ENCODE measurements at places on chromosomes 3 and 15.

DNA sequence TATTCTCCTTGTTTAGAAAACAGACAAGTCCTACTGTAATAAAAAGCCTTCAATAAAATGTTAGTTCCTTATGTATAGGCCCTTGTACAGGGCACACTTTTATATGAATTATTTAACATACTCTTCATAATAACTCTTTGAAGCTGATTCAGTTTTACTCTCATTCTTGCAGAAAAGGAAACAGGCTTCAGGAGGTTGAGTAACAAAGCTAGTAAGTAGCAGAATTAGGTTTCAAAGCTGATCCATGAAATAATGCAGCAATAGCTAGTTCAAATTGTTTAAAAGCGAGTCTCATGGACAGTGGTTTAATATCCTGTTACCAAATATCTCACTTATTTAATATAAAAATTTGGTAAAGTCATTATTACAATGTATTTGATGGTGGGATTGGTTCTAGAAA is 25.0 kb downstream of the TCF12 start:
- no peak for DNase-seq

- no peak for DNase-seq
Observed at GRCh38 chr3:112546216-112546759, 15.5 kb downstream of the ATG3 start.

- no peak for DNase-seq
Observed at GRCh38 chr3:5972586-5972985, 785.1 kb downstream of the EDEM1 start.

DNA sequence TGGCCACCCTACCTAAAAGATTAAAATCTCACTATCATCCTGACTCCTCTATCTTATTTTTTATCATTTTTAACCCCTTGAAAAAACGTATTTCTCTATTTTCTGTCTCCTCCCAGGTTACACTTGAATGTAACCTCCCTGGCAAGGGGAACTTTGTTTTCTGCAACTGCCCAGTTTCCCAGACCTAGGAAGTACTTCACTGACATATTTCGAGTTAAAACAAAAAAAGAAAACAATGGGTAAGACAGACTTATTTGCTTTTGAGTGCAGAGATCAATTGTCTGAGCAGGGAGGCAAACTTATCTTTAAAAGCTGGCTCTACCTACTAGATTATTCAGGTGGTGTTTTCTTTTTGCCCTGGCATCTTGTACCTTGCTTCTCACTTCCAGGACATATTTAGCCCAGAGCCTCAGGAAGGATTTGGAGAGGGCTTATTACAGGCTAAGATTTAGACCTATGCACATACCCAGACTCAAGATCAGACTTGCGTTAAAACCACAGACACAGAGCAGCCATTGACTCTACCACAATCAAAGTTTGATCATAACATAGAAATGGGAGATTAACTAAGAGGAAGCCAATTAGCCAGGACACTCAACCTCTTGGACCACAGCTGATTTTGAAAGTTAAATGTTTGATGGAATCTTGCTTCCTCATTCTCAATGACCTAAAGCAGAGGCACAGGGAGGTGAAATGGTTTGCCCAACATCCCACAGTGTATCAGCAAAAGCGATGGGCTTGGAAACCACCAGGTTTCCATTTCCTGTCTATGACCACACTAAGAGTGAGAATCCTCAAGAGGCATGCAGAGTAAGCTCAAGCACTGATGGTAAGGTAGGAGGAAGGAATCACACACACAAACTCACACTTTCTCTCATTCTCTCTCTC is 169.5 kb upstream of the THBS1 start:
- DNase-seq: no peak
